ENCODE measurements at places on chromosomes 2 and 18.

GRCh38 chr2:3179208-3179607 is 198.4 kb downstream of the EIPR1 start:
- DNase-seq, result no peak

- DNase-seq, result no peak
Observed at GRCh38 chr18:23137788-23138216, 2.5 kb downstream of the CABLES1 start.

DNA sequence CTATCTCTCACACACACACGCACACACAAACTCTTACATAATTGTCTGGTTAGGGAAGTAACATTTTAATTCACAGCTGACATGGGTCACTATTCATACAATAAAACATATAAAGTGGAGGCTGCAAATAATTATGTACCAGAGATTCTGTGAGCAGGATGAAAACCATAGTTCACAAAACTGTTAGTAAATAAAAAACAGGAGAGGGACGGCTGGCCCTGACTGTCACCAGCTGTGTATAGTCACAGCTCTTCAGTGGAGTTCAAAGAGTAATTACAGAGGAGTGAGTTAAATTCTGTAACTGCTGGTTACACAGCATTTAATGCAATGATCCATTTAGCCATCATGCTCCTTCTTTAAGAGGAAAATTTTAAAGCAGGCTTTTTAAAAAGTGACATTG is 76.9 kb downstream of the NRXN1 start:
- no peak for DNase-seq

DNA sequence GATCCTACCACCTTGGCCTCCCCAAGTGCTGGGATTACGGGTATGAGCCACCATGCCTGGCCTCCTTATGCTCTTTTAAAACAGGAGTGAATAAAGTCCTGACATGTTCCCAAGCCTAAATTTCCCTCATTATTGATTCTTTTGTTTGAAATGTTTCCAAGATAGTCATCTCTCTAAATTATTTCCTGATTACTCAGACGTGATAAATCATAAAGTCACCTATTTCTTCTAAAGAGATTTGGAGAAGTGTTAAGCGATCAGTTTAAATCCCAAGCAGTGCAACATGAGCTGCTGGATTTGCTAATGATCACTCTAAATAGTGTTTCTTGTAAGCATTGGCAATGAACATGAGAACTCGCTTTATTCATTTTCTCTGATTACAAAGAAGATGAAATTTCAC is 51.8 kb downstream of the PMAIP1 start:
- no peak for DNase-seq

- DNase-seq, result no peak
Observed at GRCh38 chr2:67267241-67267640, 129.9 kb upstream of the ETAA1 start.

DNA sequence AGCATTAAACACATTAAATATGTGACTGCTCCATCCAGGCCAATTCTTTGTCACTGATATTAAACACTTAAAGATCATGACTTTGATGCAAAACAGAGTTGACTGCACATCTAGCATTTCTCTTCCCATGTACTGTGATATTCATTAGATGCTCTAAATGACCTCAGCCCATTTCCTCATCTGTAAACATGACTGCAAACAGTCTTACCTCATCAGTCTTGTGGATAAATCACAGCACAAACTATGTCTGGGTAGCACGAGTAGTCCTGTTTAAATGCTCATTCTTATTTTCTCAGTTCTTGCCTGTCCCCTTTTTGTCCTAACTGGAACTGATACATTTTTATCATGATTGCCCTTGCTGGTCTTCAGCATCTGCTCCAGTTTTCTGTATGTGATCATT is 1974.8 kb upstream of the LRRTM1 start:
- DNase-seq, result no peak

DNA sequence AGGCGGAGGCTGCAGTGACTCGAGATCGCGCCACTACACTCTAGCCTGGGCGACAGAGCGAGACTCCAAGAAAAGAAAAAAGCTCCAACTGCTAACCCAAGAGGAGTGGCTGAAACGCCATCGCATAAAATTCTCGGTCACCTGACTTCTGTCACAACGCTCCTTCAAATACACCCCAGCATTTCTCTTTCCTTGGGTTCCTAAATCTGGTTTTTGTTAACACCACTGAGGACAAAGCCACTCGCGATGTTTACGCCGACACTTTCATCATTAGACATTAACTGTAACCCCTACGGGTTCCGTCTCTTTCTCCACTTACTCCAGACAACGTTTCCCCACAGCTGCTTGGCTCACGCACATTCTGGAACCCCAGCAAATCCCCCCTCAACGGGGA is 679 bp downstream of the CLK1 start:
- no peak for DNase-seq

DNA sequence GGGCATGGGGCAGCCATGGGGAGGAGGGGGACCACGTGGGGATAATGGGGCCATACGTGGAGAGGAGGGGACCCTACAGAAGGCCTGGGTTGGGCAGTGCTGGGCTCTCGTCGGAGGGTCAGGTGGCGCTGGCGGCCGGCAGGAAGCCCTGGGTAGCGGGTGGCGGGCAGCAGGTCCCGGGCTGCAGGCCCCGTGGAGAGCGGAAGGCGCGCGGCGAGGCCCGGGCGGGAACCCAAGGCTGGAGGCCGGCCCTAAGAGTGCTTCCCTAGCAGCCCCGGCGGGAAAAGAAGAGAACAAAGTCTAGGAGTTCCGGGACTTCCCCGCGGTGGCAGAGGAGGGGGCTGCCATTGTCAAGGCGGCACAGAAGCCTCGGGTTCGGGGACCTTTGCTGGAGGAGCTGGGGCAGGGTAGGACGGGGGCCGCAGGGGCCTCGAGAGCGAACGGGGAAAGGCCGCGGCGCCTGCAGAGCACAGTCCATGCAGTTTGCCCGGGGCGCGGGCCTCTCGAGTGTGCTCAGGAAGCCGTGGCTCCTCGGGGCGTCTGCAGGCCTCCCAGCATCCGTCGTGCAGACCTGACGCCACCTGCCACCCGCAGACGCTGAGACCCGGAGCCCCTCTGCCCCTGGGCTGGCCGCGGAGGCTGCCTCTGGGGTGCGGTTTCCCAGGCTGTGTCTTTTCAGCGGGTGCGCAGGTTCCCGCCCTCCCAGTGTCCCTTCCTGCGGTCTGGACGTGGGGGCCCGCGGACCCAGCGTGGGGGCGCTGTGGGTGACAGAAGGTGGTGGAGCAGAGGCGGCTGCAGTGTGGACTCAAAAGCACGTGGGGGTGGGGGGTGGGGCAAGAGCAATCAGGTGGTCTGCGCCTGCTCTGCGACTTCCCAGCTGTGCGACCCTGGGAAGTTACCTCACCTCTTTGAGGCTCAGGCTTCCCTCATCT is 19.4 kb upstream of the NCL start:
- no peak for DNase-seq

- DNase-seq, result no peak
Observed at GRCh38 chr18:3726238-3726951, 276.4 kb downstream of the TGIF1 start.

- no peak for DNase-seq
Observed at GRCh38 chr18:44025421-44025820, 655.3 kb upstream of the SETBP1 start.

- no peak for DNase-seq
Observed at GRCh38 chr2:60531701-60532133, 21.7 kb downstream of the BCL11A start.

- DNase-seq, result no peak
Observed at GRCh38 chr2:120622886-120623753, 112.5 kb upstream of the GLI2 start.

DNA sequence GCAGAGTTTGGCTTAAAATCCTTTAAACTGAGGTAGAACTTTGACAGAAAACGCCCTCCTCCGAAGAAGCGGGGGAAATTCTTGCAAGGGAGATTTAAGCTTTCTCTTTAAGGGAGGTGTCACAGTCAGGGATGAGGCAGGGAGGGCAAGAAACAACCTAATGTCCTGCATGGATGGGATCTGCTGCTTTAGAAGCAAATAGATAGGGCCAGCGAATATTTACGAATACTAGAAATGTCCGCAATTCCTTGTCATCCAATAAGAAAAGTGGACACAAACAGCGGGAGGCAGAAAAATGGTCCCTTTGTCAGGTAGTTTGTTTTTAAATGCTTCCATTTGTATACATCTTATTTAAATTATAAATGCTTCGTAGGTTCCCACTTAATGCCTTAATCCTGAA is 12.0 kb downstream of the MEIS1 start:
- DNase-seq, result no peak

DNA sequence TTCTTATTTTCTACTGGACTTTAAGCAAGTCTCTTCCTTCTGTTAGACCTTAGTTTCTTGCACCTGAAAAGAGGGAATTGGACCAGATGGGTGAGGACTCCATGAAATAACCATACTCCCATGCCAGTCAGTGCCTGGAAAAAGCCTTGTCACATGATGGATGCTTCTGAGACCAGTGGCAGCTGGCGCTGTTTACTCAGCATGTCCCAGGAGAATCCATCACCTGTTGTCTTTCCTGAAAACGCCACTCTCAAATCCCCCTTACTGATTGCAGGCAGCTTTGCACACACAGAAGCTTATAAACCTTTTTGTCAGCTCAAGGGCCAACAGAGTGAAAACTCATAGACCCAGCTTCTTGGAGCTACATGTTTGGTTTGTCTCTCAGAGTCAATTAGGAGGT is 117.6 kb downstream of the POLE4 start:
- DNase-seq, result no peak

- no peak for DNase-seq
Observed at GRCh38 chr2:201448701-201449100, 2.6 kb downstream of the TRAK2 start.

- DNase-seq, result no peak
Observed at GRCh38 chr18:46555724-46556123, 101.3 kb downstream of the LOXHD1 start.

GRCh38 chr2:128603411-128603924 is 284.8 kb upstream of the HS6ST1 start:
- no peak for DNase-seq

GRCh38 chr2:26612522-26613240 is 28.5 kb downstream of the CIB4 start:
- no peak for DNase-seq

DNA sequence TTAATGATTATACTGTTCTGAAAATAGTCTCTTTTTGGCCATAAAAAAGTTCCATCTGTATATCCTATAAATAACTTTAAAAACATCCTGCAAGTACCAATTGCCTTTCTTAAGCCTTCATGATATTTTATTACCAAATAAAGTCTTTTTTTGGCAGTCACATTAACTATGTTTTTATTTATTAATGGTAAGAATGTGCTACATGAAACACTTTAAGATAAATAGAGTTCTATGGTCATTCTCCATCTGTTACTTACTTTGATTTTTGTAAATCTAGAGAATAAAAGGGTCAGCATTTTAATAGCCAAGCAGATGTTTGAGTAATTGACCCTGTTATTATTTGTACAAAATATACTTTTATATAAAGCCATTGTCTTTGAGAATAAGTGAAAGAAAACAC is 52.6 kb downstream of the LCLAT1 start:
- DNase-seq, result no peak

DNA sequence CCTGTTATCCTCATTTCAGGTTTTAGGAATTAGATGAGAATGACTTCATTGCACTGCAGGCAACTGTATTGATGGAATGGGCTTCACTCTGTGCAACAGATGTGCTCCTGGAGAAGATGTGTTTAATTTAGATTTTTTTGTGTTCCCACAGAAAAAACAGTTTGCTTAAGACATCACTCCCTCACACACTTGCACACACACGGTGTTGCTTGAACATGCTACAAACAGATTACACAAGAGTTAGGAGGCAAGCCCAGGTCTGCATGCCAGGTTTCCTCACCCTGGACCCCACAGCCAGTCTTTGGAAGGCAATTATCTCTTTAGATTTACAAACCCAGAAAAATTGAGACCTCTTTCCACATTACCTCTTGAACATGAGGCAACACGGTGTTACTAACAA is 93.7 kb upstream of the KLHL29 start:
- DNase-seq, result no peak

GRCh38 chr2:2940061-2940460 is 437.6 kb downstream of the EIPR1 start:
- no peak for DNase-seq

DNA sequence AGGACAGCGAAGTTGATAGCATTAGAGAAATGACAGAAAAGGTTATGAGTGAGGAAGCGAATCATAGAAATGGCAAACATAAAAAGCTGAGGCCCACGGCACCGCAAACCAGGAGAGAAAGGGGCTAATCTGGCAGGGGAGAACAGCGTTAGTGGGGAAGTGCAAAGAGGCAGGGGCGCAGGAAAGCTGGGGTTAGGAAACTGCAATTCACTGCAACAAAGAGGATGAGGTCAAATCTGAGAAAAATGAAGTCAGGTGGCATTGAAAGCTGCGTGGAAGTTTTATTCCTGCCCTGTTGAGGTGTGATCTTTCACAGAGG is 653 bp upstream of the ABI2 start:
- DNase-seq, result no peak

DNA sequence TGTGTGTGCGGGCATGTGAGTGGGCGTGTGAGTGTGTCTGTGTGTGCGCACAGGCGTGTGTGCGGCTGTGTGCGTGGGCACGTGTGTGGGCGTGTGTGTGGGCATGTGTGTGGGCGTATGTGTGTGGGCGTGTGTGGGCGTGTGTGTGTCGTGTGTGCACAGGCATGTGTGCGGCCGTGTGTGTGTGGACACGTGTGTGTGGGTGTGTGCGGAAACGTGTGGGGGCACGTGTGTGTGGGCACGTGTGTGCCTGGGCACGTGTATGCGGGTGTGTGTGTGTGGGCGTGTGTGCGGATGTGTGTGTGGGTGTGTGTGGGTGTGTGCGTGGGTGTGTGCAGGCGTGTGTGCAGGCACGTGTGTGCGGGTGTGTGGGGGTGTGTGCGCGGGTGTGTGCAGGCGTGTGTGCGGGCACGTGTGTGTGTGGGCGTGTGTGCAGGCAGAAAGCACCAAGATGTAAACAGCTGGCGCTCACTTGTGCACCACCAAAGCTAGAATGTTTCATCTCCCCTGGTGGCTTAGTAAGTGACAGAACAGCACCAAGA is 31.2 kb upstream of the ALKAL2 start:
- no peak for DNase-seq

DNA sequence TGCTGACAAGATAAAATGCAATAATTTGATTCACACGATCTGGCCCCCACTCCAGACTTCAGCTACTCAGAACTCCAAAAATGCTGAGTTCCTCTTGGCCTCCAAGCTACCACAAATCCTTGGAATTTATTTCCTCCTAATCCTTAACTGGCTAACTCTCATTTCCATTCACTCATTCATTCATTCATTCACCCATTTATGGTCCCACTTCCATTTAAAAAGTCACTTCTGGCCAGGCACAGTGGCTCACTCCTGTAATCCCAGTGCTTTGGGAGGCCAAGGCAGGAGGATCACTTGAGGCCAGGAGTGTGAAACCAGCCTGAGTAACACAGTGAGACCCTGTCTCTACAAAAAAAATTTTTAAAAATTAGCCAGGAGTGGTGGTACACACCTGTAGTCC is 12.5 kb downstream of the SOS1 start:
- DNase-seq, result no peak

- no peak for DNase-seq
Observed at GRCh38 chr2:32262105-32262504, 2.6 kb downstream of the NLRC4 start.

Data from stimulated activated CD8-positive, alpha-beta memory T cell treated with anti-CD3 and anti-CD28 coated beads, Interleukin-4, amount 100 ng/mL, for 1 hour (primary cell).